ENCODE measurements at places on chromosomes 5 and 9.

GRCh38 chr5:123610665-123611405 lies 98.9 kb downstream of the CSNK1G3 start:
- DNase-seq = no peak

- no peak for DNase-seq
Observed at GRCh38 chr5:167254132-167254531, 1037.3 kb upstream of the WWC1 start.

GRCh38 chr5:2206293-2207108 lies 323.8 kb upstream of the IRX4 start:
- no peak for DNase-seq

- no peak for DNase-seq
Observed at GRCh38 chr5:75275147-75275546, 38.5 kb upstream of the ANKRD31 start.

GRCh38 chr5:157558681-157559080 lies 16.9 kb downstream of the ADAM19 start:
- DNase-seq = no peak

- no peak for DNase-seq
Observed at GRCh38 chr9:72627147-72627546, 105.7 kb downstream of the TMC1 start.

- DNase-seq = no peak
Observed at GRCh38 chr9:130805510-130806326, 29.3 kb upstream of the ABL1 start.

GRCh38 chr9:99488131-99489059 lies 266.3 kb downstream of the SEC61B start:
- no peak for DNase-seq

DNA sequence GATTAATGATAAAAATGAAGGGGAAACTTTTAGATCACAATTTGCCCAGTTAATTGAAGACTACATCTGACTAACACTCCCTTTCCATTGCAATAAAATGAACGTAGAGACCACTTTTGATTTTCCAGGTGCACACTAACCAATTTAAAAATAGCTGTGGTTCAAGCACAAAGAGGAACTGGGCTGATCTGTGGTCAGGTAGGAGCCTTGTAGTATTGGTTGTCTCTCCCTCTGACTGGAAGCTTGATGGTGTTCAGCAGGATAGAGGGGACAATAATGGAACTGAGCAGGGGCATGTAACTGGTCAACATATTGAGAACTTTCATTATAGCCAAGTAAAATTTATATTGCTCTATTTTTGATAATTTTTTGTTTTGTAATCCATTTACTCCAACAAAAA lies 886.8 kb upstream of the SEMA6A start:
- no peak for DNase-seq

DNA sequence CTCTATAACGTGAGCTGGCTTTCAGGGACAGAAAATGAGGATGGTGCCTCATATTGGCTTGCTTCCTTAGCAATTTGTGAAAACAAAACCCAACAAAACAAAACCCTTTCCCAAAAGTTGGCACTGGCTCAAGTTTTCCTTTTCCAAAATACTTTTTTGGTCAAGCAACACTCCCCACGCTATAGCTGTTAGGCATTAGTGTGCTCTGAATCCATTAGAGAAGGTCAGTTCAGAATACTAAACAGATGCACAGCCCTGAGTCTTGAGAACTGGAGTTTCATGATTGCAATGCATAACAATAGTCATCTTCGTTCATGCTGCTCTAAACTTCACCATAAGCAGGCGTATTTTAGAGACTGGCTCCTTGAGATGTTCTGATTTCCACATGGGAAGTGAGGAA lies 172.0 kb upstream of the KLF9 start:
- DNase-seq = no peak

Data from activated CD4-positive, CD25-positive, alpha-beta regulatory T cell treated with anti-CD3 and anti-CD28 coated beads, Interleukin-2, amount 50 U/mL, for 16 hours (primary cell).